Stomach (tissue), 19 donors: ENCODE measurements at places on chromosomes 2 and 18.

- no peak for DNase-seq
These were observed 4.2 kb upstream of the B4GALT6 start for GRCh38 chr18:31688606-31689005.

GRCh38 chr18:70956554-70956953, 667.7 kb downstream of the SOCS6 start:
- no peak for DNase-seq

DNA sequence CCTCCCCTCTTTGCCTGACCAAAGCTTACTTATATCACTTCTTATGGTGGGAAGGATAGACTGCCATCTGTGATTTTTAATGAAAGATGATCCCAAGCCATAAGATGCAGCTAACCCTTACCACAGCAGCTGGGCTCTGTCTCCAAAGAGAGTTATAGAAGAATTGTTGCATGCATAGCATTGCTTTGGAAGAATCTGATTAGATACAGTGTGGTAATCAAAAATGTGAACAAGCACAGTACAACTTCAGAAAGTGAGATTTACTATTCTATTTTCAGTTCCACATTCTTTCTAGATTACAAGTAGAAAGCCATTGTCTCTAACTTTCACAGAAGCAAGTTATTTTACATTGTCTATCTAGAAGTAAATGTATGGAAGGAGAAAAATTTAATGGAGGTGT, 129.0 kb upstream of the ACVR2A start:
- DNase-seq, result no peak

DNA sequence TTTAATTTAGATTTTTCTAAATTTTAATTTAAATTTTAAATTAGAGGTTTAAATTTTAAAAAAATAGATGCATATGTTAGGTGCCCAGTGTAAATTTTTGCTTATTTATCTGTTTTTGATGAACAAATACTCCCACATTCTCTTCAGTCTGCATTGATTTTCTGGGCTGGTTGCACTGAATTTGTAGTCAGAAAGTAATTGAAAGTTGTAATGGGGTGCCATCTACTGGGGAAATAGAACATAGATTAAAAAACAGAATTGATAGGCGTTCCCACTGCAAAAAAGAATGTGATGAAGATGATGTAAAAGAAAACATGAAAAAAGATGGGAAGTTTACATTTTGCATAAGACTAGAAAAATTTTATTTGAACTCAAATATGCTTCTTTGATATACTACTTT, 51.7 kb upstream of the CCDC85A start:
- DNase-seq, result peak; percentile 72

GRCh38 chr2:70685771-70686171, 82.2 kb downstream of the ADD2 start:
- peak; percentile 11 for DNase-seq

- DNase-seq, result no peak
These were observed 454.7 kb upstream of the SLC39A10 start for GRCh38 chr2:195202163-195202845.

DNA sequence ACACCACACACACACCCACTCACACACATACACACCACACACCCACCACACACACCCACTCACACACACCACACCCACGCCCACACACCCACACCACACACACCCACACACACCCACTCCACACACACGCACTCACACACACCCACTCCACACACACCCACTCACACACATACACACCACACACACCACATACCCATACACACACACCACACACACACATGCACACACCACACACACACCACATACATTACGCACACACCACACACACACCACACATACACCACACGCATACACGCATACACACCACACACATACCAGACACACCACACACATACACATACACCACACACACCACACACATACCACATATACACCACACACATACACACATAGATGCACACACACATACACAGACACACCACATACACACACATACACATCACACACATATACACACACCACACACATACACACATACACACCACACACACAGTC, 37.9 kb downstream of the MCFD2 start:
- DNase-seq, result no peak

GRCh38 chr2:158773121-158773520, 22.0 kb upstream of the DAPL1 start:
- DNase-seq, result no peak

GRCh38 chr2:68294913-68295312, 24.8 kb downstream of the CNRIP1 start:
- no peak for DNase-seq

GRCh38 chr2:158204741-158205165, 103.1 kb downstream of the UPP2 start:
- no peak for DNase-seq

DNA sequence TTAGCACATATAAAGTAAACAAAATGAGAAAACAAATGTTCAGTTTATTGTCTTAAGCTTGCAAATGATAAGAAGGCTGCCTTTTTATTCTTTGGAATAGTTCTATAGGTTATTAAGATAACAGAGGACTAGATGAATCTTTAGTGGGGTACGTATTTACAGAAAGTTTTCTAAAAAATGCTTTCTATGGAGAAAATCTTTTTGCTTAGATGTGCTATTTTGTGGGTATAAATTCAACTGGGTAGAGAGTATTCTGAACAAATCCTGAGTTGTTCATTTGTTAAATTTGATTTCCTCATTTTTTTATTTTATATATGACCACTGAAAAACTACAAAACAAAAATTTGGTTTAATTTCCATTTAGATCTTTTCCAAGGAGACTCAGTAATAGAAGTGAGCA, 566.9 kb downstream of the PLCL1 start:
- no peak for DNase-seq

GRCh38 chr18:75041586-75041985, 167.4 kb downstream of the PTGR3 start:
- no peak for DNase-seq

- no peak for DNase-seq
These were observed 3.3 kb downstream of the L3MBTL4 start for GRCh38 chr18:6411382-6411781.

- DNase-seq, result no peak
These were observed 100.8 kb upstream of the TANK start for GRCh38 chr2:161059388-161059787.

- DNase-seq, result no peak
These were observed 610.5 kb upstream of the FANCL start for GRCh38 chr2:58851598-58851997.

DNA sequence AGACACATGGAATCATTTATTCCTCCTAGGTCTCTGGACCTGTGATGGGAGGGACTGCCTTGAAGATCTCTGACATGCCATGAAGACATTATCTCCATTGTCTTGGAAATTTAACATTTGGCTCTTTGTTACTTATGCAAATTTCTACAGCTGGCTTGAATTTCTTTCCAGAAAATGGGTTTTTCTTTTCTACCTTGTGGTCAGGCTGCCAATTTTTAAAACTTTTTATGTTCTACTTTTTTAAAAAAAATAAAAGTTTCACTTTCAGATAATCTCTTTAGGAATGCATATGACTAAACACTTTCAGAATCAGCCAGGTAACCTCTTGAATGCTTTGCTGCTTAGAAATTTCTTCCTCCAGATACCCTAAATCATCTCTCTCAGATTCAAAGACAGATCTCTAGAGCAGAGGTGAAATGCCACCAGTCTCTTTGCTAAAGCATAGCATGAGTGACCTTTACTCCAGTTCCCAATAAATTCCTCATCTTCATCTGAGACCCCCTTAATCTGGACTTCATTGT, 209.6 kb downstream of the RPRM start:
- DNase-seq, result no peak

DNA sequence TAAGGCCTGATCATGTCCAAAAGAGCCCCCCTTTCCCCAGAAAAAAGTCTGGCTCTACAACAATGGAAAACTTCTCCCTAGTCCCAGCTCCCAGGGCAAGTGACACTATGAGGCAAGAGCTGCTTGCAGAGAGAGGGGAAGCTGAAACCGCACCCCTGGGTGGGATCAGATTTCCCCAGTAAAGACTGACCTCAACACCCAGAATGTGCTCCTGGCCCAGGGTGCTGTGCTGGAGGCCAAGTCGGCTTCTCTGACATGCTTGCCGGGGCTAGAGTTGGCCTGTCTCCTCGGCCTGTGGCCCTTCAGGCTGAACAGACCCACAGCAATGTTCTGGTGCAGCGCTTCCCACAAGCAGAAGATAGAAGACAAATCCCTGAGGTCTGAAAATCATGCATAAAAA, 18.4 kb upstream of the ST8SIA3 start:
- no peak for DNase-seq

DNA sequence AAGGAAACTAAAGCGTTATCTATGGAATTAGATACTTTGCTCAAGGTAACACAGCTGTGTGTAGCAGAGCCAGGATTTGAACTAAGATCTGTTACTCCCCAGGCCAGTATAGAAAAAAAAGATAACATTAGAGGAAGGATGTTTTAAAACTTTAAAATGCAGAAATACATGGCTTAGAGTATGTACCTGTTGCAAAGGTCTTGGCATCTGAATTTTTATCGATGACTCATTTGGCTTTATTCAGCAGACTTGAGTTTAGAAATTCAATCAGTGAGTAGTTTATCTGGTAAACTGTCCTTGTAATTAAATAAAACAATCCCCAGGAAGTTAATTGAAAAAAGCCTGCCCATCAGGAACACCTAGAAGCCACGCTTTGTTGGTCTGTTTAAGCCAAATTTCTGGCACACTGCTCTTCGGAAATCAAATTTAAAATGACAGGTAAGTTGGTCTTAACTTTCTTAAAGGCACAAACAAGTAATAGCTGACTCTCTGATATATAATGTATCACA, 36.9 kb downstream of the SCN9A start:
- no peak for DNase-seq
